ENCODE measurements at places on chromosomes 7 and 10. TPM values are rescaled to one million over a fixed set of nuclear protein-coding genes. Genes with fewer than 3 reads are reported as not detected.
A peak's percentile ranks its signal among the peaks of the same experiment; 100 is the strongest.

DNA sequence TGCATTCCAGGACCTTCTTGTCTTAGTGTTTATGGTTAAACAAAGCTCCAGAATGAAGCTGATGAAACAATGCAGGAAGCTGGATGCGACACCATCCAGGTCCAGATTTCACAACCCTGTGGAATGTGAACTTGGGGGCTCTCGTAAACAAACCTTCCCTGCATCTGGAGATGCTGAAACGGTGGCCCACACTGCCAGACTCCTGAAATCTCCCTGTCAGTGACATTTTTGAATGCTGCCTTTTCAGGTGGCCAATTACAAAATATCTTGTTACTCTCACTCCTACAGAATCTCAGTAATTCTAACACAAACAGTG is 18.8 kb downstream of the VIPR2 start:
- peak; percentile 8 for DNase-seq

GRCh38 chr7:86708031-86708680 is 64.4 kb downstream of the GRM3 start:
- DNase-seq, result peak; percentile 51

GRCh38 chr10:36728626-36729025 is 396.8 kb upstream of the ANKRD30A start:
- no peak for DNase-seq

- no peak for DNase-seq
Observed at GRCh38 chr10:72024596-72024995, 60.4 kb downstream of the CHST3 start.

GRCh38 chr10:101550965-101551364 is 37.1 kb downstream of the POLL start:
- DNase-seq, result no peak

GRCh38 chr7:158054081-158054480 is 533.5 kb downstream of the PTPRN2 start:
- DNase-seq, result no peak

Gene IKZF5
- total RNA-seq, result 14.3 TPM

Gene MYL10
- total RNA-seq, result 0.50 TPM

Gene CDK6
- 30.0 TPM for total RNA-seq
